Thoracic aorta (tissue), 2 donors: ENCODE measurements at places on chromosomes 6 and 20. TPM values are rescaled to one million over a fixed set of nuclear protein-coding genes. Genes with fewer than 3 reads are reported as not detected.

- H3K27ac ChIP-seq: no peak overlapping the region
- H3K36me3 ChIP-seq: no peaks in the 10 kb centered on the region
- H3K4me1 ChIP-seq: peaks cover 27% of the 10 kb centered on the region
- no peak overlapping the region for H3K4me3 ChIP-seq
- no peak for DNase-seq
Measured at GRCh38 chr20:37711994-37712964, 18.4 kb downstream of the CTNNBL1 start.

- H3K27me3 ChIP-seq: no peaks in the 10 kb centered on the region
- H3K4me1 ChIP-seq: no peaks in the 10 kb centered on the region
- H3K36me3 ChIP-seq: no peaks in the 10 kb centered on the region
- H3K27ac ChIP-seq: no peak overlapping the region
- DNase-seq: no peak
- no peak overlapping the region for H3K4me3 ChIP-seq
Measured at GRCh38 chr20:42338294-42339201, 720.4 kb upstream of the CHD6 start.

GRCh38 chr6:36349240-36349639 is 12.6 kb upstream of the BNIP5 start:
- H3K27ac ChIP-seq: no peak overlapping the region
- DNase-seq: no peak
- peaks cover 11% of the 10 kb centered on the region for H3K4me1 ChIP-seq

Gene TSBP1
- total RNA-seq: not detected
